ENCODE measurements at places on chromosomes 4 and X.

DNA sequence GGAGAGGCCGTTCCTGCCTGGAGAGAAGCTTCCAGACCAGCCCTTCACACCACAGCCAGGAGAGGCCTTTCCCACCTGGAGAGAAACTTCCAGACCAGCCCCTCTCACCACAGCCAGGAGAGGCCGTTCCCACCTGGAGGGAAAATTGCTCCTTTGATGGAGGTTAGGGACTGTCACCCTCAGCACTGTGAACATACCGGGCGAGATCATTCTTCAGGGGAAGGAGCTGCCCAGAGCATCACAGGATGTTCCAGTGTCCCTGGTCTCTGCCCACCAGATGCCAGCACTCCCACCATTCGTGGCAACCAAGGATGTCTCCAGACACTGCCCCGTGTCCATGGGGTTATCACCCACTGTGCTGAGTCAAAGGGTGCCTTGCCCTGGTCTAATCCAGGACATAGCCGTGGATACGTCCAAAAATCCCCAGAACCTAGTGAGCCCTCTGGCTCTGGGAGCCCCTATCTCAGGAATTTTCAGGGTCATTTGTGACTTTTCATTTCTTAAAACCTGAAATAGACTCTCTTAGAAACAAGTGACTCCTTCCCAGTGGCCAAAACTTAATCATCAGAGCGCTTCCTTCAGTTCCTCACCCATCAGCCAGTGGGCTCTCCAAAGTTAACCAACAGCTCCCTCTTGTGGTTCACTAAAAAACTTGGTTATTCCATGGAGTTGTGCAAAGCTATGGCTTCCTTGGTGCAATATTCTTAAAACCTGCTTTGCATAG lies 80.2 kb downstream of the CRMP1 start:
- DNase-seq = peak; percentile 76

DNA sequence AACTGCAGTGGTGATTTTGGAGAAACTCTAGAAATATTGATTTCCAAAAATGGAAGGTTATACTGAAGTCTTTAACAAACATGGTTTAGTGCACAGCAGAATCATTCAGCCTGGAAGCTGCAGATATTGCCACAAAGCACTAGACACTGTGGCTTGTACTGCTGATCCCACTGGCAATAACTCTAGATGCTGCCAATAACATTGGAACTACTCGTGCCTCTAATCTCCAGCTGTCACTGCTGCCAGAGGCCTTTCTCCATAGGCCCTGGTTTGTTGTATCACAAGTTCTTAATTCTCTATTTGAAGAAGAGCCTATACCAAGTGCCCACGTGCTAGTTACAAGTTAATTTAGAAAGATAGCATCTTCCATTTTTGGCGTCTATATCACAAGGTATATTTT lies 19.3 kb downstream of the DMP1 start:
- no peak for DNase-seq

GRCh38 chr4:78218260-78218659 lies 161.1 kb downstream of the FRAS1 start:
- no peak for DNase-seq

- DNase-seq = peak; percentile 30
These were observed 467.9 kb downstream of the PCDH11X start for GRCh38 chrX:92247076-92247475.

- peak; percentile 73 for DNase-seq
These were observed 8.8 kb upstream of the DGAT2L6 start for GRCh38 chrX:70168238-70169188.

DNA sequence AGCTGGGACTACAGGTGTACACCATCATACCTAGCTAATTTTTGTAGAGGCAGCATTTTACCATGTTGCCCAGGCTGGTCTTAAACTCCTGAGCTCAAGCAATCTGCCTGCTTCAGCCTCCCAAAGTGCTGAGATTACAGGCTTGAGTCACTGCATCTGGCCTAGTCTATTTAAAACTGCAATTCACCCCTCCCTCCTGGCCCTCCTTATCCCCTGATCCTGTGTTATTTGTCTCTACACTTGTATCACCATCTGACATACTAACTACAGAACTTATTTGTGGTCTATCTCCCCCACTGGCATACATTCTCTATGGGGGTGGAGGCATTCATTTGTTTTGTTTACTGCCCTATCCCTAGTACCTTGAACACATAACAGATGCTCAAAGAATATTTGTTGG lies 23.7 kb downstream of the CC2D2A start:
- no peak for DNase-seq

- peak; percentile 75 for DNase-seq
These were observed 10.7 kb upstream of the DLG3 start for GRCh38 chrX:70433848-70434351.

GRCh38 chrX:2228536-2228935 lies 272.2 kb downstream of the DHRSX start:
- DNase-seq = peak; percentile 10

DNA sequence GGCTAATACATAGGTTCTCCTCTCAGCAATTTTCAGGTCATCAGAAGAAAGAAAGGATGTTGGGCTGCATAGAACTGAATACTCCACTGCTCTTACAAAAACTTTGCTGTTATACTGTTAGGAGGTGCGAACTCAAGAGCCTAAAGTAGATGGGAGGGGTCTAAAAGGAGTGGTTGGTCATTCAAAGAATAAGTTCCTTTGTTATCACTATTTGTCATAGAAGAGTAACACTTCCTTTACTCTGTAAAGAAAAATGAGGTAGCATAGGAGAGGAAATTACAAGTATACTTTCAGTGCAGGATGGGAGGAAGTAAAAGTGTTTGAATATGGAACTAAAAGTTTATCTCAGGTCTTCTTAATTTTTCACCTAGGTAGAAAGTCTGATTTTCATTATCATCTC lies 61.5 kb downstream of the CCNI start:
- no peak for DNase-seq

GRCh38 chrX:132776486-132777210 lies 181.8 kb downstream of the HS6ST2 start:
- peak; percentile 25 for DNase-seq

GRCh38 chr4:124104628-124105027 lies 607.9 kb downstream of the ANKRD50 start:
- DNase-seq = no peak

DNA sequence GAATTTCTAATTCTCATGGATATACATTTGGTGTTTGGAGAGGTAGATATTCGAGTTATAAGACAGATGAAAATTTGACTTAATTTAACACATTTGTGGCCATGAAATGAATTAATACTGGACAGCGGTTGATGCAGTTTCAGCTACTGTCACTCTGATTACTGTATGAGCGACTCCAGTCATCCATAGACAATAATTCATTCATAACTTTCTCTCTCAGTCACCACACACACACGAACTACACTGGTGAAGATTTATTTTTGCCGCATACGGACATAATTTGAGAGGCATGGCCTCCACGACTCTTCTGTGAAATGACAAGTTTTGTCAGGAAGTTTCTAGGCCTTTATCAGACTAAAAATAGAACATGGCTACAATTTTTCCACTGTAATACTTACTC lies 177.0 kb downstream of the TENM3 start:
- DNase-seq = no peak

- DNase-seq = peak; percentile 26
These were observed 499.9 kb upstream of the AADAT start for GRCh38 chr4:170589597-170590191.

DNA sequence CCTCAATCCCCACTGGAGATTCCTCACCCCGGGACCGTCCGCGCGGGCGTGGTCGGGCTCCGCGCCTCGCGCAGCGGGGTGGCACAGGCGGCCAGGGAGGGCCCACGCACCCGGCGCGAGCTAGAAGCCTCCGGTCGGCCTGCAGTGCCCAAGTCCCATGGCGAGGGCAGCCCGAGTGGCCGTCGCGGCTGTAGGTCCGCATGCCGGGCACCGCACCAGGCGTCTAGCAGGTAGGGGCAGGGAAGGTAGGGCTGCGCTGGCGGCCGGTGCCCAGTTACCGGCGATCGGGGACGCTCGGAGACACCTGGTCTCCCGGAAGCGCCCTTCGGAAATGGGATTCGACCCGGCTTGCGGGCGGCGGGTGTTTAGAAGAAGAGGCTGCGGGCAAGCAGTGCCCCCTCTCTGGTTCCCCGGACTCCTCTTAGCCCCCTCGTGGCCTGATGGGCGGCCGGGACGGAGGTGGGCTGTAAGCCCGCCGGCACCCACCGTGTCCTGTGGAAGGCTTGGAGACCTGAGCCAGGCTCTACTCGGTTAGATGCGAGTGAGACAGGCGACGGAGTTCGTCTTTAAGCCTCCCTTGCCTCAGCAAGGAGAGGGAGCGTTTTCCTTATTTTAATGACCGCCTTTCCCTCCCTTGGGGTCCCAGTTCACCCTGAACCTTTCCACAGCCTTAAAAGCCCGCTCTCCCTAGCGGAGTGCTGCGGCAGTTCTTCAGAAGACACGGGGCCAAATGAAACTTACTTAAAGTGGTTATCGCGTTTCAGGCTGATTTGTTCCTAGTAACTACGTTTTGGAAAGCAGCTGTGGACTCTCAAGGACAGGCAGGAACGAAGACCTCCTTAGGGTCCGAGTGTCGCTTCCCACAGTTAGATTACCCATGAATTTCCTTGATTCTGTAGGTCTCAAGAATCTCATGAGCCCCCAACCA lies 821 bp downstream of the SLITRK2 start:
- DNase-seq = peak; percentile 14

GRCh38 chrX:107537815-107538214 lies 88.4 kb downstream of the FRMPD3 start:
- peak; percentile 52 for DNase-seq

DNA sequence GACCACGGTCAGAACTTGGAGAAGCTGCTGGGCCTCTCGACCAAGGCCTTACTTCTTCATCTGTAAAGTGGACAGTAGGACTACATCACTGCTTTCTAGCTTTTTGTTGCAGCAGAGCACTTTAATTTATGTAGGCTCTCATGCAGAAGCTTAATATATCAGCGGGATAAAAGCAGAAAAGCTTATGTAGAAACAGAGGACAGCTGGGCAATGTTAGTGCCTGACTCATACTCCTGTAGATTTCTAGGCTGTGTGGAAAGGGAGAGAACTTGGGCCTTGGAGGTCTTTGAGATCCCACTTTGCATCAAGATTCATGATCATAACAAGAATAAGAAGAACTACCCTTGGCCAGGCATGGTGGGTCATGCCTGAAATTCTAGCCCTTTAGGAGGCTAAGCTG lies 91.2 kb downstream of the ARHGAP10 start:
- DNase-seq = no peak

GRCh38 chr4:151922306-151922705 lies 161.5 kb upstream of the GATB start:
- DNase-seq = no peak

DNA sequence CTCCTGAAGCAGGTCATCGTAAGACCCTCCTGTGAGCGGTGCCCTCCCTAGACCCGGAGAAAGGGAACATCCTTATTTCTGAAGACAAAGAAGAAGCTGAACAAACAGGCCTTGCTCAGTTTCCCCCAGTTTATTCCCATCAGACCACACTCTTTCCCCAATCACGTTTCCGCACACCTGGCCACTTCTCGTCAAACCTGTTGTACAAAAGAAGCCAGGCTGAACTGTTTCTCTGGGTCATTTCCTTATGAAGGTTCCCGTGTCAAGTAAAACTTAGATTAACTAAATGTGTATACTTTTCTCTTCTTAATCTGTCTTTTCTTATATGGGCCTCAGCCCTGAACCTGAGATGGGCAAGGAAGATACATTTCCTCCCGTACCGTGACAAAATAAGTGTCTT lies 111.6 kb upstream of the ENPP6 start:
- no peak for DNase-seq

- peak; percentile 16 for DNase-seq
These were observed 69.7 kb upstream of the MAMLD1 start for GRCh38 chrX:150293311-150294013.

GRCh38 chr4:92483341-92483740 lies 179.6 kb downstream of the GRID2 start:
- DNase-seq = no peak

DNA sequence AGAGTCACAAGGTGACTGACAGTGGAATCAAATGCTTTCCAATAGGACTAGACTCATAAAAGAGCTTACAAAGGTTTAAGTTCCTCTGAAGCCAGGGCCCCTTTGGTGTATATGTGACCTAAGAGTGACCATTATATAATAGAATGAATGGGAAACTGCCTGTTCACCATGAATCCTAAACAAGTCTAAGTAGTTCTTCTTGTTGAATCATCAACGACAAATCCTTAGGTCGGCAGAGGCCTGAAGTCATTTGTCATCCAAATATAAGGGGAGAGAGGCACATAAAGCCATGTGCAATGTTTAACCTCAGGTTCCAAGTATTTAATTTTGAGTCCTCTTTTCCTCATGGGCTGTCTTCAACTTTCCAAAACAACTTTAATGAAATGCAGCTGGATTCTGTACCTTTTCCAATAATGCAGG lies 122.4 kb downstream of the RASL11B start:
- no peak for DNase-seq

- DNase-seq = no peak
These were observed 171.4 kb upstream of the GALNT7 start for GRCh38 chr4:172997217-172997609.

GRCh38 chrX:51614353-51615012 lies 4.2 kb downstream of the CENPVL3 start:
- DNase-seq = peak; percentile 52

- DNase-seq = no peak
These were observed 116.2 kb downstream of the AFAP1 start for GRCh38 chr4:7823416-7823824.

DNA sequence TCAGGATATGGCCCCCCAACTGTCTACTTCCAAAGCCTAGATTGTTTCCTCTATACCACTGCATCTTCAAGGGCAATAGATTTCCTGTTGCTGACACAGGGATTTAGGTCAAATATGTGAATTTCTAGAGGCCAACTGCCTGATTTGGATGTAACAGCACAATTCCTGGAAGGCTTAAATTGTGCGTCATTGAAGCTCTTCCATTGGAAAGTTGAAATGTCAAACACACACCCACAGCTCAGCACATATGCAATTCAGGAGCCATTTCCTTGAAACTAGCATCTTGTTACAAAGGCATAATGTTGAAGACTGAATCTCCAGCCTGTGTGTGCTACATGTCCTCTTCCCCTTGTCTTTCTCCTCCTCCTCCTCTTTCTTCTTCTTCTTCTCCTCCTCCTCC lies 158.6 kb downstream of the STK32B start:
- DNase-seq = no peak

- peak; percentile 65 for DNase-seq
These were observed 17.8 kb upstream of the ZNF827 start for GRCh38 chr4:145956288-145956890.

DNA sequence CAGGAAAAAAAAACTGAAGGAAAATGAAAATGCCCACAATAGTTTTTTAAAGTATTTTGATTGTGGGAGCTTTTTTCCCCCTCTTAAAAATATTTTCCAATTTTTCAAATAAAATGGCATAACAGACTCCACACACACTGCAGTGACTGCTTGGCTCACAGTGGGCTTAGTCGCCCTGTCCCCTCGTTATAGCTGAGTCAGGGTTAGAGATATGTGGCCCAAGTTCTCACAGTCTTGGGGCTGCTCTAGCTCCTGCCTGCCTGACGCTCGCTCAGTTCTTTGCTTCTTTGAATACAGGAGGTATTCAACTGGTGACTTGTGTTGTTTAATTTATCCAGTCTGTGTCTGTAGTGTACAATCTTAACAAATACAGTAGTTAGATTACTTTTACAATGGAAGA lies 47.7 kb downstream of the BEND2 start:
- no peak for DNase-seq
